DMS153 (cell line): ENCODE measurements at places on chromosomes 6 and 20.
A peak's percentile ranks its signal among the peaks of the same experiment; 100 is the strongest.

GRCh38 chr6:90676516-90677300, 89.8 kb upstream of the MAP3K7 start:
- no peak for DNase-seq

DNA sequence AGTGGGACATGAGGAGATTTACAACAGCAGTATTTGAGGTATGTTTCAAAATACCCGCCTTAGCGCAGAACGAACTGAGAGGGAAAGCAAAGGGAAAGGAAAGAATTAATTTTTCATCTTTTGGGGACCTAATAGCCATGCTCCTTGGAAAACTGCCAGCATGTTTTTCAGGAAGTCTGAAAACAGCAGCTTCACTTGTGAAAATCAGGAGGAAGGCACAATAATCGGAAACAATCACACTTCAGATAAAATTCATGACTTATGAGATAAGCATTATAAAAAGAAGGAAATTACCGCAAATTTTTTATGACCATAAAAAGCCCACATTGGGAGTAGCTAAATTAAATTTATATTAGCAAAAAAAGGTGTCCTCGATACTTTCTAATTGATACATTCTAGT, 541.1 kb downstream of the HAO1 start:
- no peak for DNase-seq

- DNase-seq, result no peak
Measured at GRCh38 chr6:12051861-12052368, 39.8 kb downstream of the HIVEP1 start.

- DNase-seq, result no peak
Measured at GRCh38 chr6:167244991-167245390, 46.1 kb upstream of the UNC93A start.

GRCh38 chr6:10976571-10976970, 67.5 kb downstream of the ELOVL2 start:
- DNase-seq, result no peak

DNA sequence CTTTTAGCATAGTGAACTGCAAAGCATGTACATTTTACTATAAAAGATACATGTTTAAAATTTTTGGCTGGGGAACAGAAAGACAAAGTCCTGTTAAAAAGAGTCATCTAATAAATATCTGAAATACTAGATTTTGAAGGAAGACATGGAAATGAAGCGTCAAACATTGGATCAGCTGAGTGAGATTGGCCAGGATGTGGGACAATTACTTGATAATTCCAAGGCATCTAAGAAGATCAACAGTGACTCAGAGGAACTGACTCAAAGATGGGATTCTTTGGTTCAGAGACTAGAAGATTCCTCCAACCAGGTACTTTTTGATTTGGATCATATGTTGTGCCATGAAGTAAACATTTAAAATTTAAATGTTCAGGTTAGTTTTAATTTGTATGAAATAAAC, 162.3 kb downstream of the UTRN start:
- DNase-seq, result no peak

- DNase-seq, result peak; percentile 5
Measured at GRCh38 chr6:139996253-139996834, 621.9 kb upstream of the CITED2 start.

DNA sequence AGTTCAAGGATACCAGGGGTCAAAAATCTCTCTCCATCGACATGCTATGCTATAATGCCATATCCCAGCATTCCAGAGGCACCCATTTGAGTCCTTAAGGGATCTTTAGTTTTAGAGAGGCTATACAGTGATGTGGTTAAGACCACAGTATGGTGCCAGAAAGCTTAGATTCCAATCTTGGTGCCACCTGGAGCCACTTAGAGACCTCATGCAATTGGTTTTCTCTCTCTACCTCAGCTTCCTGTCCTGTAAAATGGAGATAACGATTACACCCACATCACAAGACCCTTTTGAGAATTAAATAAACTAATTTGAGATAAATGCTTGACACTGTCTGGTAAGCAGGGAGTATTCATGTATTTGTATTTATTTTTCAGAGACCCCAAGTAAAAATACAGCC, 39.0 kb downstream of the PLAGL1 start:
- no peak for DNase-seq
